Activated CD4-positive, alpha-beta T cell treated with anti-CD3 and anti-CD28 coated beads, Interleukin-2, Interleukin-6, amounts not matched to agents 100 ng/mL and 50 ng/mL, durations not matched to agents 16 hours and 8 hours (primary cell): ENCODE measurements at places on chromosomes 13 and 19.
A peak's percentile ranks its signal among the peaks of the same experiment; 100 is the strongest.

- peak; percentile 100 for DNase-seq
These were observed at the start of gene NUCB1 for GRCh38 chr19:48899781-48900476. TSS of gene NUCB1 (plus strand) at chr19:48900312. CDS start at chr19:48900797, 485 bp downstream.

GRCh38 chr13:94346261-94347019 lies 133.0 kb downstream of the DCT start:
- DNase-seq = peak; percentile 18

GRCh38 chr13:20995245-20995838 lies 66.0 kb downstream of the LATS2 start:
- DNase-seq = no peak

DNA sequence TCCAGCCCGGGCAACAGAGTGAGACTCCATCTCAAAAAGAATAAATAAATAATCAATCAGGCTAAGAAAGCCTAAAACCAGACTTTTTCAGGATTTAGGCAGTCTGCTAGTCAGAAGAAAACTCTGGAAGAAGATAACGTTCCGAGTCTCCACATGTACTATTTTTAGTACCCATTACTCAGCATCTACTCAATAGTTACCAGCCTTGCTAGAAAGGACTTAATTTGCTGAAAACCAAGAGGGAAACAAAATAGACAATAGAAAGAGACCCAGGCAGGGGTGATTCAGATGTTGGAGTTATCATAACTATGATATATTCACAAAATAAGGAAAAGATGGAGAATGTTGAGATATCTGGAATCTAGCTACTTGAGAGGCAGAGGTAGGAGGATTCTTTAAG lies 3.6 kb upstream of the LIN7B start:
- DNase-seq = no peak
